ENCODE measurements at places on chromosomes 1 and 21. TPM values are rescaled to one million over a fixed set of nuclear protein-coding genes. Genes with fewer than 3 reads are reported as not detected.

The TMEM51 gene
- total RNA-seq = 12.5 TPM

GRCh38 chr21:41832596-41833496 lies 46.3 kb downstream of the PRDM15 start:
- DNase-seq = no peak

The FCGR3A gene
- total RNA-seq = not detected

- DNase-seq = peak; percentile 69
Observed at GRCh38 chr1:3063379-3064295, 5.4 kb upstream of the PRDM16 start.

DNA sequence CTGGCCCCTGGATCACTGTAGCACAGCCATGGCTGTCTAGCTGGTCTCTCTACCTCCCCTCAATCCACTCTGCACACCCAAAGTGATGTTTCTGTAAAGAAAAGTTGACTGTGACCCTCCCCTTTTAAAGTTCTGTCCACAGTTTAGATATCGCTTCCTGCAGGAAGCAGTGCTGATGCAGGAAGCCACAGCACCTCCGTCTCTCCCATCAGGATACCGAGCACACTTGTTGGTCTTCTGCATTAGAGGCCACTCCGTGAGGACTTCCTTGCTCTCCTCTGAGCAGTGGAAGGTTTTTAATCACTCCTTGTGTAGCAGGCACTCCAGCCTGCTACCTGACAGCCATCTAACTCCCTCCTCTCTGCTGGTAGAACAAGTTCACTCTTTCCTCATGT lies 69.5 kb downstream of the GADD45A start:
- no peak for DNase-seq

- no peak for DNase-seq
Observed at GRCh38 chr1:111563619-111564018, 56.0 kb upstream of the RAP1A start.

Data from type B pancreatic cell (in vitro differentiated cells).